T-helper 2 cell (primary cell): ENCODE measurements at places on chromosomes 12 and 14.

DNA sequence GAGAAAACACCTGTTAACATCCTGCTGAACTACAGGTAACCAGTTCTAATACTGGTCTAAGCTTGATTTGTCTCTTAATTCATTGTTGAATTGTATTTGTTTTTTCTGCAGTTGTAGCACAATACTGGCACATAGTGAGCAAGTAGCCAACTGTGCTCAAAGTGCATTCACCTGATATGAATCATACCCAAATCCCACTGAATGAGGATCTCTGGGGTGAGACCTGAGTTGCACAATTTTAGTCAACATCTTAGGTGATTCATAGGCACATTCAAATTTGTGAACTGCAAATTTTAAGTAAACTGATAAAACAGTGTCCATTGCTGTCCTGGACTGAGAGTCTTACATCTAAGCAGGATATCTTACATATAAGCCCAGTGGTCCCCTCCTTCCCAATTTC, 12.8 kb downstream of the KCNC2 start:
- no peak for DNase-seq

DNA sequence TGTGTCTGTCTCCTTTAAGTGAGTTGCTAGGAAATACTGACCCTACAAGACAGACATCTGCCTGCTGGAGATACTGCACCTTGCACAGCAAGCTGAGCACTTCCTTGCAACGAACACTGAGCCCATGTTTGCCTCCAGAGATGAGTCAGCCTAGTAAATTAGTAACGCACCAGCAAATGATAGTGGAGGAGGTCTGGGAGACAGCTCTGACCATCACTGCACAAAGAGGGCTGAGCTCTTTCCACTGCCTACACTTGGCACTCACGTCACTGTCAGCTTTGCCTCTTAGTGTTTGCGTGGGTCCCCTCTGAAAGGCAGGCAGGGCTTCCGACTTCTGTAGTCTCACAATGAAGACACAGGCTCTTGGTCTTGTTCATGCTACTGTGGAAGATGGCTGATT, 109.0 kb downstream of the APAF1 start:
- no peak for DNase-seq

- no peak for DNase-seq
Observed at GRCh38 chr12:3491938-3492792, 1.2 kb downstream of the PRMT8 start.

DNA sequence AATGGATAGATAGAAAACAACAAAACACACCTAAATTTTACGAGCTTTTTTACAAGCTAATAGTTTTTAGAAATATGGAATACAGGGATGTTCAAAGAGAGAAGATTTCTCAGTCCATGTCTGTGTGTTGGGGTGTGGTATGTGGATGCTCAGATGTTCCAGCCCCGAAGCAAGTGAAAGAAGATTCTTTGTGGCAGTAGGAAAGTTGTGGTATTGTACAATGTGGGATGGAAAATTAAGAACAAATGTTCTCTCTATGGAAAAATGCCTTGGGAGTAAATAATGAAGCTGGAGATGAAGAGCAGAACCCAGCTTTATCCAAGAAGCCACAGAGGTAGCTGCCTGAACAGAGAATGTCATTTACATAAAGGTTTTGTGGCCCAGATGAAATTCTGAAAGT, 150.3 kb upstream of the PRKD1 start:
- no peak for DNase-seq

- DNase-seq = no peak
Observed at GRCh38 chr14:62251237-62251636, 489.0 kb downstream of the SNAPC1 start.

GRCh38 chr12:65643171-65643570, 181.1 kb upstream of the HMGA2 start:
- no peak for DNase-seq

DNA sequence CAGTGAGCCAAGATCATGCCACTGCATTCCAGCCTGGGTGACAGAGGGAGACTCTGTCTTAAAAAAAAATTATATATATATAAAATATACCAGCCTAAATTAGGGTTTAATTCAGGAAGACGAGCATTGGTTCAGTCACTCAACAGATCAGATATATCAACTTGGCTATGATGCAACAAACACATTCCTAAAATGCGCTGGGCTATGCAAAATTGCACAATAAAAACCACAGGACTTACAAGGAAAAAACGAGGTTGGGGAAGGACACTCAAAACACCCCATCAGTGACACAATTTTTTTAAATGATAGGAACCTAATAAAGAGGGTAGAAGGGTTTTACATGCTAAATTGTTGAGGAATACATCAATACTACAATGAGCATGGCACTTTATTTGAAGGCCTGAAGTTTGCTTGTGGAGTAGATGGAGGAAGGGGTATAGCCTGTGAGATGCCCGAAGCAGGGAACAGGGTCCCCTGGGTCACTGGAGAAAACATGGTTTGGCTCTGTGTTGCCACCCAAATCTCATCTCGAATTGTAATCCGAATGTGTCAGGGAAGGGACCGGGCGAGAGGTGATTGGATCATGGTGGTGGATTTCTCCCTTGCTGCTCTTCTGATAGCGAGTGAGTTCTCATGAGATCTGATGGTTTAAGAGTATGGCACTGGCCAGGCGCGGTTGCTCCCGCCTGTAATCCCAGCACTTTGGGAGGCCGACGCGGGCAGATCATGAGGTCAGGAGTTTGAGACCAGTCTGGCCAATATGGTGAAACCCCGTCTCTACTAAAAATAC, 71.2 kb downstream of the TNFAIP2 start:
- DNase-seq = no peak

GRCh38 chr12:79676579-79676978, 14.2 kb downstream of the PAWR start:
- no peak for DNase-seq

DNA sequence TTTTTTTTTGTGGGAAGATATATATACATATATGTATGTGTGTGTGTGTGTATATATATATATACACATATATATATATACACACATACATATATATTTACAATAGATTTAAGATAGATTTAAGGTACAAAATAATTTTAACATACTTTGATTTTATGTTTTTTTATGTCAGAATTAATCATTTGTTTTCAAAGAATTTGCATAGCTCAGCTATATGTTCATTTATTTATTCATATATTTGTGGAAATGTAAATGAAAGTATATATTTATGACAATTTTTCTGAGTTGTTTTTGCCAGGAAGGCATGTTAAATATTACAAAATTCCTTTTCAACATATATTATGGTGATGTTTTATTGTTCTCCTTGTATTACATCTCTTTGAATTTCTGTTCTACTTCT, 887.4 kb upstream of the NOVA1 start:
- no peak for DNase-seq

DNA sequence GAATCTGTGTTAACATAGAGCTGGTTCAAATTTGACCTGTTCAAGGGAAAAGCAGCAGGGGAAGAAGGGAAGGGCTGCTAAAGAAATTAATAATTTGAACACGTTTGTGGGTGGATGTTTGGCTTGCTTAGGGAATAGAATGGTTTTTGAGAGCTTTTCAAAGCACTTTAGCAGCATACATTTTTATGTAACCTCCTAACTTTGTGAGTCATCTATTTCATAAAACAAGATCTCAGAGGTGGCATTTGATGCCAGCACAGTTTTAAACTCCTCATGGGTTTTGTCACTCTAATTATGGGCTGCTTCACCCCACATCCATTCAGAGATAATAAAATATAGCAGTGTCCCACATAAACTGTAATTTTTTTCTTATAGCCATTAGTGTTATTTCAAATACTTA, 143.8 kb downstream of the ACSS3 start:
- DNase-seq = no peak

DNA sequence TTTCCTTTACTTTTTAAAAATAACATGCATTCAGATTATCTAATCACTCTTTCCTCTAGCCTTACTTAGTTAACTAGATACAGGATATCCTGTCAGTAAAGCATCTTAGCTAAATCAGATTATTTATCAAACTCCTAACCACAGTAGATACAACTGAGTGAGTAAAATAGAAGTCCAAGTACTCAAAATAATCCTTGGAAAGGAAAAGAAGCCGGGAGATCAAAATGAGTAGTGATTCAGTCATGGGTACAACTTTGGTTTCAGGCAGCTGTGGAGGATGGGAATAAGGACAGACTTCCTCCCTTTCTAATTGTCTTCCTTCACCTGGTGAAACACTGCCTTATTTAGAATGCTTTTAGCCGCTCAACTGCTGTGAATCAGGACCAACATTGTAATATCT, 29.4 kb downstream of the GNG2 start:
- DNase-seq = peak; percentile 35

DNA sequence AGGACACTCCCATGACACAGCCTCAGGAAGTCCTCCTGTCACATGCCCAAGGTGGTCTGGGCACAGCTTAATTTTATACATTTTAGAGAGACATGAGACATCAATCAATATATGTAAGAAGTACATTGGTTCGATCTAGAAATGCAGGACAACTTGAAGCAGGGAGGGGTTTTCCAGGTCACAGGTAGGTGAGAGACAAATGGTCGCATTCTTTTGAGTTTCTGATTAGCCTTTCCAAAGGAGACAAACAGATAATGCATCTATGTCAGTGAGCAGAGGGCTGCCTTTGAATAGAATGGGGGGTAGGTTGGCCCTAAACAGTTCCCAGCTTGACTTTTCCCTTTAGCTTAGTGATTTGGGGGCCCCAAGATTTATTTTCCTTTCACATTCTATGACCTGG, 2.5 kb downstream of the HSPB8 start:
- no peak for DNase-seq

DNA sequence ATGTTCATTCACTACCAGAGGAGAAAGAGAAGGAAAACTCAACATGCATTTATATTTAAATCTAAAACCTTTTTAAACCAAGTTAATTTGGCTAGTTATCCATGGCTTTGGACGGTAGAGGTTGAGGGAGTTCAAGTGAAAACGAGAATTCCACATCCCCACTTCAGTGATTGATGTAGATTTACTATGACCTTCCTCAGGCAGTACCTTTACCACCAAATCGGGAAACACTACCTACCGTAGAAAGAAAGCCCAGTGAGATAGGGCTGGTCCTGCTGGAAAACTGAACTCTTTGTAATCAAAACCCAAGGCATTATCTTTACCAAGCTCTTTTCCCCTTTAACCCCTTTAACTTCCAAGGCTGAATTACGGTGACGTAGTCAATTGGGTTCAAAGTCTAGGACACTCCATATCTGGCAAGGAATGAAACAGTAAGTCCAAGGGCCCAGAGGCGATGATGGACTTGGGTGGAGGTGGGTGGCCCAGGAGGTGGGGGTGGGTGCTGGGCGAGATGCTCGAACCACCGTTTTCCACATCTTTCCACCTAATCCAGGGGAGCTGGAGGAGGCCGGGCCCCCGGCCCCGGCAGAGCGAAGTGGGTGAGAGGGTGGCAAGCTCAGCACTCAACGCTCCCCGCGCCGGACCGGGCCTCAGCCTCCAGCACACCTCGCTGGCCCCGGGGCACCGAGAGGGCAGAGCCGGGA, 618 bp downstream of the SEC23A start:
- no peak for DNase-seq

DNA sequence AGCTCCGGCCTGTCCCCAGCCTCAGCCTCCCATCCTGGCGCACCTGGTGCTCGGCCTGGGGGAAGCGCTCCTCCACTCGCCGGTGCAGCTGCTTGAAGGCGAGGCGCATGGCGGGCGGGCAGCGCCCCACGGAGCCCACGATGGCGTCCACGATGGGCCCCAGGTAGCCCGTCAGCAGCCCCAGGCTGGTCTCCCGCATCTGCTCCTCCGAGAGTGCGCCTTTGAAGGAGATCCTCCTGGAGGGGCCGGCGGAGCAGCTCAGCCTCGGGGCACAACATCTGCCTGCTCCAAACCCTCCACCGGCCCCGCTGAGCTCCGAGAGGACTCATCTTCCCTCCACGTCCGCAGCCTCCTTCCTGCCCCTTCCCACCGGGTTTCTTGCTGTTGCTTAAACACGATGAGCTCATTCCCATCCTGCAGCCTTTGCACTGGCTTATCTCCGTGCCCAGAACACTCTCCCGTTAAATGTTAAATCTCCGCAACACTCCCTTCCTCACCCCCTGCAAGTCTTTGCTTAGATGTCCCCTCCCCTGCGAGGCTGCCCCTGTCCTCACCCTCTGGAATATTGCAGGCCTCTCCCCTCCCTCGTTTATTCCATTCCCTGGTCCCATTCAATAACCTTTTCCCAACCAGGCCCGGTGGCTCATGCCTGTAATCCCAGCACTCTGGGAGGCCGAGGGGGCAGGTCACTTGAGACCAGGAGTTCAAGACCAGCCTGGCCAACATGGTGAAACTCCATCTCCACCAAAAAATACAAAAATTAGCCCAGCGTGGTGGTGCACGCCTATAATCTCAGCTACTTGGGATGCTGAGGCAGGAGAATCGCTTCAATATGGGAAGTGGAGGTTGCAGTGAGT, 23.3 kb downstream of the RASAL1 start:
- DNase-seq = no peak

DNA sequence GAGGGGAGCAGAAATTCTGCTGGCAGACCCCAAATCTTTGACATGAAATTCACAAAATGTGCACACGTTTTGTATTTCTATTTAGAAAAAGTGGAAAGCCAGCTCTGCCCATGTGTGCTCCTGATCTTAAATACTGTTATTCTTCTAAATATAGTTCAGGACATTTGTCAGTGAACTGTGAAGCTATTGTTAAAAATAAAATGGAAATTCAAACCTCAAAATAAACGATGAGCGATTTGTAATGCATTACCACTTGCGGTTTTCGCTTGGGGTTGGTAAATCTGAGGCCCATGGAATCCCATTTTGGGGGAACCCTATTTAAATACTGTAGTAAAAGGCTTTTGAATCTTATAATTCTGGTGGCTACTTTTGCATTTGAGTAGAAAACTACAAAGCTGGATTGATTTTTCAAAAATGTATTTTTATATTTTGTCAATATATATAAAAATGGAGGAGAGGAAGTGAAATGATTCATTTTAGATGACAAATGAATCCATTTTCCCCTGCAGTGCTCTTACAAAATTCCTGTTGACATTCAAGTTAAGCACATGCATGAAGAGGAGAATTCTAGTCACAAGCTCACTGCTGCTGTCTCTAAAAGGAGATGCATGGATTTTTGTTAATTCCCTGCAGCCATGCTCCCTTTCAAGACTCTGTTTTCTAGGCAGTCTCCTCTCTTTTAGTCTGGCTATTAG, 47.1 kb downstream of the FLRT2 start:
- no peak for DNase-seq

DNA sequence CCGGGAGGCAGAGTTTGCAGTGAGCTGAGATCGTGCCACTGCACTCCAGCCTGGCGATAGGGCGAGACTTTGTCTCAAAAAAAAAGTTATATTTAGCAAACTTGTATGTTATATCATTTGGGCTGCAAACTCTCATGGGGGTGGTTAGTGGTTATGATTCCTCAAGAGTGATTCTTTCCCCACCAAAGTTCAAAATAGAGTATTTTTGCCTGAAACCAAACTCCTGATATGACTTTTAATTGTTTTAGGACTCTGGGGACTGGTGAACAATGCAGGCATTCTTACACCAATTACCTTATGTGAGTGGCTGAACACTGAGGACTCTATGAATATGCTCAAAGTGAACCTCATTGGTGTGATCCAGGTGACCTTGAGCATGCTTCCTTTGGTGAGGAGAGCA, 18.6 kb downstream of the HSD17B6 start:
- no peak for DNase-seq
